ENCODE measurements at places on chromosomes 16 and 17.

GRCh38 chr16:4113358-4114256 lies 2.6 kb downstream of the ADCY9 start:
- DNase-seq, result no peak

- DNase-seq, result no peak
Measured at GRCh38 chr17:67080804-67081203, 36.5 kb downstream of the CACNG1 start.

- no peak for DNase-seq
Measured at GRCh38 chr17:28773736-28774135, 29.9 kb downstream of the TRAF4 start.

DNA sequence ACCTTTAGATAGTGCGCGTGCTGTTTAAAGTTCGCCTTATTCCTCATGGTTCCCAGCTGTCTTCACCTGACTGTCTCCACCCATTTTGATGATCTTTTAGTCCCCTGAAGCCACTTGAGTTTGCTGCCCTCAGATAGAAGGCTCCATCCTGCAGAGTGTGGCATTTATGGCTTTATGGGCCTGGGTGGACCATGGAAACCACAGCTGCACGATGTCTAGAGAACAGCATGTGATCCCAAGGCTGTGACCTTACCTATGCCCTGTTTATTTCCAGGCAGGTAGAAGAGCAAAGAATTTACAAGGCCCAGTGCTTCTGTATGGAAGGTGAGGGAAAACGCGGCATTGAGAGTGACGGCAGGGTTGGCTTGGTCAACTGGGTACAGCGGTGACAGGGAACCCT lies 356.9 kb downstream of the SLC39A11 start:
- no peak for DNase-seq

DNA sequence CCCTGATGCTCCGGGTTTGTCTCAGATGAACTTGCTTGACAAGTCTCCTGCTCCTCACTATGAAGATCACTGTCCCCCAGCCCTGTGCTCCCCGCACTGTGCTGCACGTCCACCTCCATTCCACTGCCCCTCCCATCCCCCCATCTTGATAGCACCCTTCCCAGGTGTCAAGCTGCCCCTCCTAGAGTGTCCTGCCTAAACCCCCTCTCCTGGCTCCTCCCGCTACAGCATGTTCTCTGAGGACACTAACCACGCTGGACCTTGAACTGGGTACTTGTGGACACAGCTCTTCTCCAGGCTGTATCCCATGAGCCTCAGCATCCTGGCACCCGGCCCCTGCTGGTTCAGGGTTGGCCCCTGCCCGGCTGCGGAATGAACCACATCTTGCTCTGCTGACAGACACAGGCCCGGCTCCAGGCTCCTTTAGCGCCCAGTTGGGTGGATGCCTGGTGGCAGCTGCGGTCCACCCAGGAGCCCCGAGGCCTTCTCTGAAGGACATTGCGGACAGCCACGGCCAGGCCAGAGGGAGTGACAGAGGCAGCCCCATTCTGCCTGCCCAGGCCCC lies 18.5 kb downstream of the DEXI start:
- no peak for DNase-seq

- no peak for DNase-seq
Measured at GRCh38 chr17:19249681-19250080, 12.5 kb downstream of the EPN2 start.

- DNase-seq, result no peak
Measured at GRCh38 chr17:44906010-44906646, 6.9 kb upstream of the EFTUD2 start.

DNA sequence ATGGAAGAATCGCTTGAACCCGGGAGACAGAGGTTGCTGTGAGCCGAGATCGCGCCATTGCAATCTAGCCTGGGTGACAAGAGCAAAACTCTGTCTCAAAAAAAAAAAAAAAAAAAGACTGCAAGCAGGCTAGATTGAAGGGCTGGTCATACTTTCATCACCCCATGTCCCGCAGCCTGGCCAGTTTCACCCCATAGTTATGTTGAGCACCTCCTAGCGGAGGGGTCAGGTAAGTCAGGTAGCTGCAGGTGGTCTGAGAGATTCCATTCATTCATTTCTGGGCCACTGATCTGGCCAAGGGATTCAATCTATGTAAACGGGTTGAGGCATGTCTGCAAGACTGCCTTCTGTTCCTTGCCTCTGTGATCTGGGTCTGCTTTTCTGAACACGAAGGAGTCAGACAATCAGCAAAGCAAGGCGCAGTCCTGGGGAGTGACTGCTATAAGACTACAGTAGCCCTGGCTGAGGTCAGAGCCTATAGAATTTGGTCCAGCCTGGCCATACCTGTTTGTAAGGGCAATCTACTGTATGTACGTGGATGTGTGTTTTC lies 23.6 kb upstream of the BPTF start:
- no peak for DNase-seq

GRCh38 chr17:69547947-69548346 lies 133.4 kb downstream of the MAP2K6 start:
- no peak for DNase-seq

- DNase-seq, result no peak
Measured at GRCh38 chr16:72023962-72024361, 15.4 kb downstream of the DHODH start.

- no peak for DNase-seq
Measured at GRCh38 chr16:85641776-85642176, 28.7 kb downstream of the GSE1 start.

DNA sequence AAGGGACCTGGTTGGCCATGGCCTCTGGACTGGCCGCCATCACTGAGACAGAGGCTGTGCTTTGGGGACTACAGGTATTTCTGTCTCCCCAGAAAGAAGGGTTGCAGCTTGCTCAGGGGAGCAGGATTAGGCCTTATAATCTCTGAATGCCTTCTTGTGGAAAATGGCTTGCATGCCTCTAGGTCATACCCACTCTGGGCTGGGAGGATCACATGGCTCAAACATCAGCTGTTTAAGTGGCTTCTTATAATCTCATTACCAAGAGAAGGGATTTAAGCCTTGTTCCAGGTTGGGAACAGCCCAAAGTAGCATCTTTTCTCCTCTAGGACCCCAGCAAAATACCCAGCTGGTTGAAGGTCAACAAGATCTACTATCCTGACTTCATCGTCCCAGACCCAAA lies 19.1 kb downstream of the LIG3 start:
- DNase-seq, result no peak

DNA sequence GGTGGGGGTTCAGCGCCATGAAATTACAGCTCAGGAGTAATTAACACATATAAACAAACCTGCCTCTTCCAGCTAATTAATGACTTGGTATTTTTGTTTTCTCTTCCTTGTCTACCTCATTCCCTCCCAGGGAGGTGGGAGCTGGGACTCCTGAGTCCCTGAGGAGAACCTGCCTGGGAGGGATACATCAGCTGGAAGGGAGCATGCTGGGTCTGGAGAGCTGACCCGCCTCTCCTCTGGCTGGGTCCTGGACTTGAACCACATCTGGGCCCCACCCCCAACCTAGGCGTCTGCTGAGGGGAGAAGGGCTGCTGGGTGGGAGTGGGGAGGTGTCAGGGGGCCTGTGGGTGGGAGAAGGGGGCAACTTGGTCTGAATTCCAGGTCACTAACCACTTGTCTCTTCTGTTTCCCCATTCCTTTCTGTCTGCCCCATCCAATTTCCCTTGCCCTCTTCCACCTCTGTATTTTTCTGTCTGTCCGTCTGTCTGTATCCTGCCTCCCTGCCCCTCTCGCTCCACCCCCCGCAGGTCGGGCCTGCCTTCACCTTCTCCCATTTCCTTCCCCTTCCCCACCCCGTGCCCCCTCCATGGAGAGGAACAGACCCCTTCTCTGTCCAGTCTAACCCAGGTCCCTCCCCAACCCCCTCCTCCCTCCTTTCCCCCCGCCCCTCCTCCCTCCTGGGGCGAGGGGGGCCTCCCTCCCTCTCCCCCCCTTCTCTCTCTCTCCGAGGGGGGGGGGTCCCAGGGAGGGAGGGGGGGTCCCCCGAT lies at the start of gene NLGN2:
Gene NLGN2, plus strand, starts transcription at position 361 of the 767 bp plus-strand sequence. CDS start 411 bp downstream, outside the sequence.
- no peak for DNase-seq

GRCh38 chr16:85293904-85294642 lies 181.8 kb upstream of the CIBAR2 start:
- DNase-seq, result no peak
